ENCODE measurements at places on chromosomes 16 and 17.

- no peak for DNase-seq
Measured at GRCh38 chr16:19737306-19738038, 19.4 kb downstream of the IQCK start.

DNA sequence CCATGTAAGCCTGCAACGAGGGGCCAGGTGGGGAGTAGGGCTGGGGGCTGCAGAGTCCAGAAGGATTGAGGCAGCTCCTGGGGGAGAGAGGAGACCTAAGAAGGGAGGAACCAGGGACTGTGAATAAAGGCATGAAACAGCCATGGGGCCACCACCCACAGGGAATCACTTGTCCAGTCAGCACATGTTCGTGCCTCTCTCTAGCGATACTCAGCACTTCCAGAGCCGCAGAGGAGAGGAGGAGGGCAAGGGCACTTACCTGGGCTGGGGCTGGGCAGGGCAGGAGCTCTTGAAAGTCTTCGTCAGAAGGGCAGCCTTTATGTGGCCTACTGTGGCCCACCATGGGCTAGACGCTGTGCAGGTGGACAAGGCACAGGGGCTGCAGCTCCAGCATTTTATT lies 24.2 kb downstream of the CACNA1G start:
- no peak for DNase-seq

GRCh38 chr17:59876107-59876506 lies 16.6 kb downstream of the TUBD1 start:
- DNase-seq = no peak

- DNase-seq = no peak
Measured at GRCh38 chr17:68457168-68457538, at the start of gene WIPI1. Gene WIPI1, minus strand, starts transcription at chr17:68457496. Its CDS starts 75 bp downstream, at chr17:68457421.

GRCh38 chr17:45787044-45787443 lies 2.9 kb downstream of the CRHR1 start:
- DNase-seq = no peak

- no peak for DNase-seq
Measured at GRCh38 chr17:77946900-77947645, 11.4 kb upstream of the TNRC6C start.

- DNase-seq = no peak
Measured at GRCh38 chr16:57514791-57515600, 21.4 kb downstream of the CCDC102A start.

DNA sequence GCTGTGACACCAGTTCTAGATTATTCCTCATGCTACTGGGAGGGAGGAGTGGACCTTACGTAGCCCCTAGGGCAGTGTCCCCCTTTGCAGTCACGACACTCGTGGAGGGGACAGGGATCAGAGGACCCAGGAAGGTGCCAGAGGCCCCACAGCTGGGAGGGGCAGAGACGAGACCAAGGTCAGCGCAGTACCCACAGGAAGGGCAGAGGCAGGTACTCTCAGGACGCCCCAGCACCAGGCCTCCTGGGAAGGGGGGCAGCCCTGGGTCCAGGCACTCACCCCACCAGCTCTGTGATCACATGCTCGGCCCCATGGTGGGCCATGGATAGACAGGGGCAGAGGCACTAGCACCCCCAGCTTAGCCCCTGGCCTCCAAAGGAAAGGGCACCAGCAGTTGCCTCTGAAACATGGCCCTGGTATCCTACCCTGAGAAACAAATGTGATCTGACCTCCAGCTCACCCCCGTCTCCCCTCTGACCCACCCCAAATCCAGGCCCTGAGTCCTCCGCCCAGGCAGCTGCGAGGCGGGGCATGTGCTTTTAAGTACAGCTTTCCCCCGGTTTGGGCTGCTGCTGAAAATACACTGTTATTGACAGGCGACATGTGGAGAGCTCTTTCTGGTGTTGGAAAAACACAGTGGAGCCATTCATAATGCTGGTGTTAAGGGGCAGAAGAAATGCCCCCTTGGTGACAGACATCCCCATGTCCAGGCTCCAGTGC lies 361.9 kb downstream of the C16orf95 start:
- DNase-seq = no peak

DNA sequence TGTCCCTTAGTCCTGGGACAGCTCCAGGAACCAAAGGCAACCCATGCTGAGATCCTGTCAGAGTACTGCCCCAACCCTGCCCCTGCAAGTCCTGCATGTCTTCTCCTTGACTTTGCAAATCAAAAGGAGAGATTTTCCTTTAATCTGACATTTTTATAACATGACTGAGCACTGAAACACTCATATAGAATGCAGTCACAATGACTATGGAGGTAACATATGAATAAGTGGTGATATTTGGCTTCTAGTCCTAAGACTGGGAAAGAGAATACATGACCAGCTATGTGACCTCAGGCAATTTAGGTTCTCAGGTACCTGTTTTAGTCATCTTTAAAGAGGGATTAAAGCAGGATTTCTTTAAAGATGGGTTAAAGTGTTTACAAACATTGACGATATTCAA lies 941.6 kb upstream of the CDH8 start:
- no peak for DNase-seq

DNA sequence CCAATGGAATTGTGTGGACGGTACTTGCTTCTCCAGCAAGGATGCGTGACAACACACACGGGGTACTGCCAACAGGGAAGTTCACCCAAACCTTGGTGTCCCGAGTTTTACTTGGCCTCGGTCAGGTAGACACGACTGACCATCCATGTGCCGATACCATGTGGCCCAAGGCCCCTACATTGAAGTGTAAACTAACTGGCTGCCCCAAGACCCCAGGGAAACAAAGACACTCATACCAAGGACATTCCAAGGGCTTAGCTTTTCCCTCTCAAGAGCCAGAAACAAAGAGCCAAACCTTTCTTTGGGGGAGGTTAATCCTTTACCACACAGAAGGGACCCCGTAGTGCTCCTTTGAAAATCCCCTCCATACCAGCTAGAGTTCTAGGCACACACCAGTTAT lies 215.9 kb upstream of the TNRC6C start:
- DNase-seq = no peak

DNA sequence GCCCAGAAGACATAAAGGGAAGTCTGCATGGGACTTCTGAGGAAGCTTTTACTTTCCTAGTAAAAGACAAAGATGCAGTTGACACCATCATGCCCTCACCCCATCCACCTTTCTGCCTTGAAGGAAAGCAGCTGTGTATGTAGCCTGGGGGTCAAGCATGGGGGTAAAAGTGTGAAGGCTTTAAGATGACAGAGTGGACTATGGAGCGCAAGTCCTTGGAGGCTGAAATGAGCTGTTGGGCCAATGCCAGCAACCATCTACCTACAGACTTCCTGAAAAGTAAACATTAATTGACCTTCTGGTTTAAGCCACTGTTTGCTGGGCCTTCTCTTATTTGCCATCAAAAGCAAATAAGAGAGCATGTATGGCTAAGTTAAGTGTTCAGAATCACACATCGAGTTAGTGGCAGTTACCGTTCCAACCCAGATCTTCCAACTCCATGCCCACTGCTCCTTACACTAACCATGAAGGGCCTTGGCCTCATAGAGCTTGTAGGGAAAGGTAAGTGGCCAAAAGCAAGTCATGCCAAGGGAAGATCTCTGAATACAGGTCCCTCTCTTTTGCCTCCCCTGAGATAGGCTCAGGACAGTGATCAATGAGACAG lies 30.0 kb downstream of the SLC13A5 start:
- DNase-seq = no peak

DNA sequence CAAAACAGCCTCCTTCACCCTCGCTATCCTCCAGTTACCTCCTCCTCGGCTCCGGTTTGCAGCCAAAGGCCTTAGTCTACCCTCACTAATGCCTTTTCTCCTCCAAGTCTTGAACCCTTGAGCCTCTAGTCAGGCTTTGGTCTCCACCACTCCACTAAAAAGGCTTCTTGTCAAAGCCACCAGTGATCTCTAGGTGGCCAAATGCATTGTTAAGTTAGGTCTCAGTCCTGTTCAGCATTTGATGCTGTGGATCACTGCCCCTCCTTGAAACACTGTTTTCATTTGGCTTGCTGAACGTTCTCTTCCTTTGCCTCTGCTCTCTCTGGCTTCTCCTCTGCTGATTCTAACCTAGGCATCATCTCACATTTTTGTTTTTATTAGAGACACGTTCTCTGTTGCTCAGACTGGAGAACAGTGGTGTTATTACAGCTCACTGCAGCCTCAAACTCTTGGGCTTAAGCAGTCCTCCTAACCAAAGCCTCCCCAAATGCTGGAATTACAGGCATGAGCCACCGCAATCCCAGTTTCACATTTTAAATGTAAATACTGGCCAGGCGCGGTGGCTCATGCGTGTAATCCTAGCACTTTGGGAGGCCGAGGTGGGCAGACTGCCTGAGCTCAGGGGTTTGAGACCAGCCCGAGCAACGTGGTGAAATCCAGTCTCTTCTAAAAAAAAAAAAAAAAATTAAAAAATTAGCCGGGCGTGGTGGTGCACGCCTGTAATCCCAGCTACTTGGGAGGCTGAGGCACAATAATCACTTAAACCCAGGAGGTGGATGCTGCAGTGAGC lies 1.1 kb downstream of the SGF29 start:
- no peak for DNase-seq

- no peak for DNase-seq
Measured at GRCh38 chr17:66448026-66448639, 145.7 kb downstream of the PRKCA start.

DNA sequence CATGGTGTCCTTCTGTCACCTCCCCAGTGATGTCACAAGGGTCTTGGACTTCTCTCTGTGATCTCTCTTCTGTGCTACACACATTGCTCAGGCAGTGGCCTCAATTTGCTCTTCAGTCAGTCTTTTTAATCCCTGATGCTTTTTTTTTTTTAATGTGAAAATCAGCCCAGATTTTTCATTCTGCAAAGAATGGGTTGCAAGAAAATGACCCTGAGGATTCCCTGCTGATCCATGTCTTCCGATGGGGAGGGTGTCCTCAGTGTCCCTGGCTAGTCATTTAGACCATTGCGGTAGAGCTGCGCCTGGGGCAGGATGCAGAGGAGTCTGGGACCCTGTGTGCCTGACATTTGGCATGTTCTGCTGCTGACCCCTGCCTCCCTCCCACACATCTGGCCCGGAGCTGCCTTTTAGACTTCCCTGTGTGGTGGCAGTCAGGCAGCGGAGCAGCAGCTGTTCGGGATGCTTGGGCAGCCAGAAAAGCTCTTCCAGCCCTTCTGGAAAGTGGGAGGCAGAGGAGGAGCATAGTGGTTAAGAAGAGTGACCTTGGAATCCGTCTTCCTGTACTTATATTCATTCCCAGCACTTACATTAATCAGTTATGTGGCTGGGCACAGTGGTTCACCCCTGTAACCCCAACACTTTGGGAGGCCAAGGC lies 12.3 kb downstream of the GPT2 start:
- no peak for DNase-seq

GRCh38 chr16:11248133-11248532 lies 7.9 kb downstream of the SOCS1 start:
- no peak for DNase-seq

DNA sequence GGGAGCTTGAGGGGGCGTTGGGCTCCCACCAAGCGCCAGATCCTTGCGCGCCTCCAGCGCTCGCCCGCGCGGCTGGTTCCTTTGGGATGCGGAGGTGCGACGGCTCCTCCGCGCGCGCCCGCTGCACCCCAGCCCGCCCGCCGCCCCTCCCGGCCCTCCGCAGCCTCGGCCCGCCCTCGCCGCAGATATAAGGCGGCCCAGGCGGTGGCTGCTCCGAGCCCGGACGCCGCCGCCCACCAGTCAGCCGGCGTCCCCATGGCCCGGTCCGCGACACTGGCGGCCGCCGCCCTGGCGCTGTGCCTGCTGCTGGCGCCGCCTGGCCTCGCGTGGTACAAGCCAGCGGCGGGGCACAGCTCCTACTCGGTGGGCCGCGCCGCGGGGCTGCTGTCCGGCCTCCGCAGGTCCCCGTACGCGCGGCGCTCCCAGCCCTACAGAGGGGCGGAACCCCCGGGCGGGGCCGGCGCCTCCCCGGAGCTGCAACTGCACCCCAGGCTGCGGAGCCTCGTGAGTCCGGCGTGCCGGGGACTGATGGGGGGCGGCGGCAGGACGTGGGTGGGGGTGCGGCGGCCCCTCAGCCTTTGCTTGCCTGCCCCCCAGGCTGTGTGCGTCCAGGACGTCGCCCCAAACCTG lies at the start of gene NPB:
Gene NPB (plus strand): TSS at position 216 of the 630 bp plus-strand sequence. CDS start 40 bp downstream, at position 256.
- DNase-seq = no peak

DNA sequence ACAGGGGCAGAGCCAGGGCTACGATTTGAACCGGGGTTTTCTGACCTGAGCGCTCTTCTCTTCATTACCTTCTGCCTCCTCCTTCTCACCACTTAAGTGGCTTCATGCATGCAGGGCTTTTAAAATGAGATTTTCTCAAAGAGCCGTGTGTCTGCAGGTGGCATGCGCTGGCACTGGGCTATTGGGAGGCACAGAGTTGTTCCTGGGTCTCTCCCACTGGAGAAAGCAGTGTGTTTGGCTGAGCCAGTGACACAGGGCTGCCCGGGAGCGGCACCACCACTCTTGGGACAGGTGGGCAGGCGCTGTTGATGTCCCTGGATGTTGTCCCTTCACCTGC lies 218.8 kb upstream of the CHMP6 start:
- DNase-seq = no peak

DNA sequence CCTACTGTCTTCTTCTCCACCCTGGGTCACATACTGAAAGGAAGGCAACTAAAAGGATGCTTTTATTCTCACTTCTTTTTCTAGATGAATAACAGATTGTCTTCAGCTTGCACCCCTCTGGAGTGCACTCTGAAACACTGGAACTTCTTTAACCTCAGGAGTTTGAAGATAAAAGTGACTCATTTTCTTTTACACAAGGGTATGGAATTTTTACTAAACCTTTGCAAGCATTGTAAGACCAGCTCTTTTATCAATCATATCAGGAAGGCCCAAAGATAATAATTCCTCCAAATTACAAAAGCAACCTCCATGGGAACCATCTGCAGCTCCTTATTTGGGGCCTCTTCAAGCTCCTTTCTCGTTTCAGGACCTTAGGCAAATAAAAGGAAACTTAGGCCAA lies 193.5 kb upstream of the KIF2B start:
- DNase-seq = no peak

DNA sequence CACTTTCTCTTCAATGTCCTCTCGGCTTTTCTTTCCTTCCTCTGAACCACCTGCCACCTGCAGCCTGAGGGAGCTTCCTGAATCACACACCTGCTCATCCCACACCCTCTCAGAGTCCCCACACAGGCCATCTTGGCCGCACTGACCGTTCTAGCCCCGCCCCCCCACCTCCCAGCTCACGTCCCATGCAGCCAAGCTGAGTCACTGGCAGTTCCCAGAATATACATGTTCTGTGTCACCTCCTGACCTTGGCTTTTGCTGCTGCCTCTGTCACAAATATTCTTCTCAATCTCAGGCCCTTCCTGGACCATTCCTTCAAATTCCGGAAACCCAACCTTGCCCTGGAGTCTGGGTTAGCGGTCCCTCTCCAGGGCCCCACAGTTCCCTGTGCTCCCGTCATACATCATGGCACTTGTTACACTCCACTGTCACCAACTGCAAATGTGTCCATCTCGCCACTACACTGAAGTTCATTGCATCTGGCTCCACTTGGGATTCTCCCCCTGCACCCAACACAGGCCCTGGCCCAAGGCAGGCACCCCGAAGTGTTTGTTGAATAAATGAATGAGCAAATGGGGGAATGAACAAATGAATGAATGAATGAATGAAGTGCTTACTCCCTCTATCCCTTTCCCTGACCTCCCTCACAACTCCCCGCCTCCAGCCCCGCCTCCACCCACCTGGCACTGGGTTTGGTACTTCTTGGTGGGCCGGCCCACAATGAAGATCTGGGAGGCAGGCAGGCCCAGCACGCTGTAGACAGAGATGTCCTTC lies 12.8 kb downstream of the PIMREG start:
- DNase-seq = no peak
